Stimulated activated CD8-positive, alpha-beta memory T cell treated with anti-CD3 and anti-CD28 coated beads, Interleukin-15, amount 100 ng/mL, for 4 hours (primary cell): ENCODE measurements at places on chromosomes 12 and 14.
A peak's percentile ranks its signal among the peaks of the same experiment; 100 is the strongest.

DNA sequence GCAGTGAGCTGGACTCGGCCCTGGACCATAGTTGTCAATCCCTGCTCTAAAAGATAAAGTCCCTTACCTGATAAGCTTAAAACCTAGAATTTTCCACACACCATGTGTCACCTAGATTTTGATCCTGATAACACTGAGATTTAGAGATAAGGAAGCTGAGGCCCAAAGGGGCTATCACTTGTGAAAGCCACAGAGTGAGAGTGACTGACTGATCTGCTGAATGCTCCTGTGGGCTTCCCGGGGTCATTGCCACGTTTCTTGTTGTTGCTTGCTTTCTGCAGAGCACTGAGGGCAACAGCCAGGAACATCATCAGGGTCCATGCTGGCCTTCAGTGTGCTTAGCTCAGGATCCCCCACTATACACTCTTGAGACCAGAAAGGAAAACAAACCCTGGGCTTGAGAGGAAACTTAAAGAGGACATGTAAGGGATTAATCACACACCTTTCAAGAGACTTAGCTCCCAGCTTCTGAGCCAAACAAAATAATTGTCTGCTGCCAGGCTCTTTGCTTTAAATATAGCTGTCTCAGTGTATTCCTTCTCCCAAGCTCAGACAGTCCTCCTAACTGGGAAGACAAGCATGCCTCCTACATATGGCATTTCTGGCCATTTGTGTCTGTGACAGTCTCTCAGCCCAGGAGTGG is 82.6 kb upstream of the ARHGAP5 start:
- no peak for DNase-seq

- no peak for DNase-seq
These were observed 29.0 kb downstream of the ATF7IP start for GRCh38 chr12:14394317-14395073.

DNA sequence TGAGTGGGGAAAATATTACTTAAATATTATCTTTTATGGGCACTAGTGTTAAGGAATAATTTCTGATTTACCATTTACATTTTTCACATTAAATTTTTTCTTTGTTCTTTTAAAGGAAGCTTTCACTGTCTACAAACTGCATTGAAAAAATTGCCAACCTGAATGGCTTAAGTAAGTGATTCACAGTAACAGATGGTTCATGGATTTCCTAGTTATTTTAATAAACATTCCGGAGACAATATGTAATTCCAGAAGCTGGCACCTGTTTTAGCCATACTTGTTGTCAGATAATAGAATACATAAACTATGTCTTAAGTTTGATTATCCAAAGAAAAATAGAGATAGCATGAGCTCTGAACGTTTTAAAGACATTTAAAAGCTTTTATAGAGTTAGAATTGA is 17.1 kb downstream of the DNAL1 start:
- DNase-seq = no peak

DNA sequence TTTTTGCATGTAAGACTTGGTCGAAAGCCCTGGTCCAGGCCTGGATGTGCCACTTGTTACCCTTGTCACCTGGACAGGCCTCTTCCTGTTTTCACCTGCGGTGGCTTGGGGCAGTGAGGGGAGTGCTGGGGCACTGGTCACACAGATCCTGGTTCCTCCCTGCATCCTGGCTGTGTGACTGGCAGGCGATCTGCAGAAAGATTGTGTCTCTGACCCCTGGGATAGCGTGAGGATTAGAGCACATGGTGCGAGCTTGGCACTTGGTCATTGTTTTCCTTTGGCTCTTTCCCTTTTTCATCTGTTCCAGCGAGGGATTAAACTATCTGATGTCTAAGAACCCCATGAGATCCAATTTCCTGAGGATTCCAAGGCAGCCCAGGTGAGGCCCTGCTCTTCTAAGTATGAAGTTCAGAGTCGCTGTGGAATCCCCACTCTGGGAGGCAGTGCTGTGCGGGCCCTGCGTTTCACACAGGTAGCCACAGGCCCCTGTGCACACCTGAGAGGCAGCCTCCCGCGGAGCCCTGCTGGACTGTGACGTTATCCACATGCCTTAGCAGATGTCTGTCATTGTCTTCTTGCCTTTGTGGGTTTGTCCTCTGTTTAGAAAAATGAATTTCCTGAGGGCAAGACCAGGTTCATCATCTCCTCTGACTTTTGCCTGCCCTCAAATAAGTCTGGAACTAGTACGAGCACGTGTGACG is 288.4 kb downstream of the CACNA1C start:
- no peak for DNase-seq

- no peak for DNase-seq
These were observed 2.6 kb downstream of the C12orf42 start for GRCh38 chr12:103493199-103493598.

- DNase-seq = no peak
These were observed 270.2 kb downstream of the SSPN start for GRCh38 chr12:26465419-26466097.

DNA sequence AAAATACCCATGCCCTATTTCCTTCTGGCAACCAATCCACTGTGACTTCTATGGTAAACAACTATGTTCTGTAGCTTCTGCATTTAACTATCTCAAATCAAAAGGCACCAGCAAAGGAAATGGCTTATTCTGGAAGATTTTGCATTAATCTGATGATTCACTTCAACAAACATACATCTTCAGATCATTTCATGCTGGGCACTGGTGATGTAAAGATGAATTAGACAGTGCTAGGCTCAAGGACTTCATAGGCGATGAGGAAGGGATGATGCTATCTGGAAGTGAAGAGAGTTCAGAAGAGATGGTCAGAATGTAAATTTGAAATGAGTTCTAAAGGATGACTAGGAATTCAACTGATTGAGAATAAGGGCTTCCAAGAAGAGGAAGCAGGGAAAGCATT is 363.3 kb downstream of the PAWR start:
- no peak for DNase-seq

- DNase-seq = no peak
These were observed 274.8 kb downstream of the DPF3 start for GRCh38 chr14:72619111-72619571.

GRCh38 chr12:6831450-6831995 is 3.3 kb downstream of the P3H3 start:
- DNase-seq = no peak

- DNase-seq = no peak
These were observed 118.0 kb downstream of the TRHDE start for GRCh38 chr12:72390146-72390545.

DNA sequence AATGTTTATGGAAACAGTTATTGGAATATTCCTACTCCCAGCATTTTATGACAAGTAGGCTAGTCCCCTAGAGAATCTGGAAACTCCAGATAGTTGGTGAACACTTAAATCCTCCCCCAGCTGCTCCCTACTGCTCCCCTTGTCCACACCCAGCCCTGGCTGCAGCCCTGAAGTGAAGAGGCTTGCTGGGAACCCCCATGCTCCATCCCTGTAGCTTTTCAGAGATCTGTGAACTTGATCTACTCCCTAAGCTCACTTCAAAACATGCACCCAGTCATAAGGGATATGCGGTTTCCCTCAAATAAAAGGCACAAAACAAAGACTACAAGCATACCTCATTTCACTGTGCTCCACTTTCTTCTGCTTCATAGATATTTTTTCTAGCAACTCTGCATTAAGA is 33.2 kb downstream of the EGLN3 start:
- DNase-seq = no peak

DNA sequence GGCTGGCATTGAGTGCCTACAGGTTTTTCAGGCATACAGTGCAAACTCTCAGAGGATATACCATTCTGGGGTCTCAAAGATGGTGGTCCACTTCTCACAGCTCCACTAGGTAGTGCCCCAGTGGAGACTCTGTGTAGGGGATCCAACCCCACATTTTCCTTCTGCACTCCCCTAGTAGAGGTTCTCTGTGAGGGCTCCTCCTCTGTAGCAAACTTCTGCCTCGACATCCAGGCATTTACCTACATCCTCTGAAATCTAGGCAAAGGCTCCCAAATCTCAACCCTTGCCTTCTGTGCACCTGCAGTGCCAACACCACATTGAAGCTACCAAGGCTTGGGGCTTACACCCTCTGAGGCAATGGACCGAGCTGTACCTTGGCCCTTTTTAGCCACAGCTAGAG is 179.2 kb downstream of the CCDC91 start:
- no peak for DNase-seq

DNA sequence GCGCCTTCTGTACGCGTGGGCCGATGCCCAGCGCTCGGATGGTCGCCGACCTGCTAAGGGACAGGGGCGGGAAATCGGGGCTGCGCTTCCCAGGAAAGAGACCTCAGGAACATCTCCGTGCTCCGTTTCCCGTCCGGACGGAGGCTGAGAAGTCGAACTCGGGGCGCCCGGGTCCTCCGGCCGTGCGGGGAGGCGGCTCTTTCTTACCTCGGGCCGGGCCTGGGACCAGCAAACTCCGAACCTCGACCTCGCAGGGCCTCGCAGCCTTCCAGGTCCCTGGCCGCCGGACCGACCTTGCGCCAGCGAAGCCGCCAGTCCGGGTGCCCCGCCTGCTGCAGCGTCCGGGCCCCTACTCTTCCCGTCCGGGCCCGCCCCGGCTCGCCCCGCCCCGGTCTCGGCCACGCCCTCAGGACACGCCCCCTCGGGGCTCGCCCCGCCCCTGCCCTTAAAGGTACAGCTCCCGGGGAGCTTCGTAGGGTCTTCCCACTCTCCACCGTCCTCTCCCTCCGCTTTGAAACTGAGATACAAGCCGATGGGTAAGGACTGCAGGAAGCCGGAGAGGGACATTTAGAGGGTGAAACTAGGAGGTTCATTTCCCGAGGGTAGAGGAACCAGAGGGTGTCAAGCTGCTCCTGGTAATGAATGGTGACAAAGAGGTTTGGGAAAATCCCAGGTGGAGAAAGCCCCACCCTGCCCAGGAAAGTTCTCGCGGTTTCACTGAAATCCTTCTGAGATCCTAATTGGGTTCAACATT is at the start of gene SLC8B1:
Gene SLC8B1, minus strand, starts transcription at position 324 of the 754 bp plus-strand sequence. CDS start 2,231 bp downstream, outside the sequence.
- DNase-seq = peak; percentile 72

- DNase-seq = no peak
These were observed 328.3 kb upstream of the DIO3 start for GRCh38 chr14:101233021-101233366.

- no peak for DNase-seq
These were observed 136.1 kb upstream of the RAP1B start for GRCh38 chr12:68474467-68475204.

GRCh38 chr12:47393403-47393790 is 312.4 kb downstream of the RPAP3 start:
- no peak for DNase-seq

DNA sequence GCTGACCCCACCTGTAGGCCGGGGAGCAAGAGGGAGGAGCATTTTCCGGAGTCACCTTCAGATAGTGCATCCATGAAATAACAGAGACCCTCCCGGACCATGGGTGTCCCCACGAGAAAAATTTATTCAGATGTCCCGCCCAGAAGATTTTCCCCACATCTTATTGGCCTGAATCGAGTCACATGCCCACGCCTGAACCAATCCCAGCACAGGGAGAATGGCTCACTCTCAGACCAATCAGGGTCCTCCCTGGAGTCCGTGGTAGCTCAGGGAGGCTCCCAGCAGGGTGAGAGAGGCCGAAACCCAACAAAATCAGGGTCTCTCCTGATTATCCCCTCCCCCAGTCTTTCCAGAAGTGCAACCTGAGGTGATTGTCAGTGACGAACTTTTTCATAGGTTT is 16.4 kb upstream of the NCOR2 start:
- DNase-seq = no peak

DNA sequence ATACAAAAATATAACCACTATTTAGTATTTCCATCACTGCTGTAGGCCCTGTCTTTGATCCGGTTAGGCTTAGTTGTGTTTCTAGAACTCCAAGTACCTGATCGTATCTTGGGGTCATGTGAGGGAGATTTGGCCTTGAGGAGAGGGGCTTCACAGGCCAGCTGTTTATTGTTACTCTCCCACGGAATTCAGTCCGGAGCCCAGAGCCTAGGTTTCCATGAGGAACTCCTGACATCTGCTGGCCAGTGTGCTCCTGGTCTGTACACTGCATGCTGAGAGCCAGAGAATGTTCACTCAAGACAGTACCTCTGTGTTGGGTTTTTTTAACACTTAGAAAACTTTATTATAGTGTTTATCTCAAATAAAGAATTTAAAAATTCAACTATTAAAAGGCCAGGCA is 341.0 kb upstream of the TMEM132C start:
- DNase-seq = no peak

GRCh38 chr14:85186082-85186481 is 343.9 kb upstream of the FLRT2 start:
- DNase-seq = no peak
